Stimulated activated CD8-positive, alpha-beta memory T cell treated with anti-CD3 and anti-CD28 coated beads, Interleukin-4, amount 100 ng/mL, for 48 hours (primary cell): ENCODE measurements at places on chromosomes 2 and 18.

DNA sequence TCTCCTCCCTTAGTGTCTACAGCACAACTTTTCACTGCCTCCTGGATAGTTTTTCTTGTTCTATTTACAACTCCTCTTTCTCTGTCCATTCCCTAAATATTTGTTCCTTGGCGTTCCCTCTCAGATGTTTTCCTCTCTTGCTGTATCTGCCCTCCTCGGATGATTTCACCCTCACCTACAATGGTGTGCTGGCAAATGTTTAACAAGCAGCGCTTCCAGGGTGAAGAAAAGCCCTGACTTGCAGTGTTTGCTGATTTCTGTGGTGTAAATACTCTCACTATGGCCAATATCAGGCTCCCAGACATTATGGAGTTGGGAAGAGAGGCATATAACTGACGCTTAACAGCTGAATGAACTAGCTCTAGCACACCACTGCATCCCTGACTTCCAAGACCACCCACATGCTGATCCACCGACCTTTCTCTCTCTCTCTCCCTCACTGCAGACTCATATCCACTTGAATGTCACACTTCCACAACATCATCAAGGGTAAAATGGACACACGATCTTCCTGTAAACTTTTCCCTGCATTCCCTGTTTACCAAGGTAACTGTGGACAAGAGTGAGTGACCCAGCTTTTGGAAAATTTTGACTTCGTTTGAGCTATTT, 31.5 kb upstream of the SPTBN1 start:
- DNase-seq: no peak

- no peak for DNase-seq
Measured at GRCh38 chr18:22387787-22388186, 29.9 kb downstream of the CTAGE1 start.

GRCh38 chr2:84870306-84870705, 10.6 kb downstream of the TRABD2A start:
- DNase-seq: peak; percentile 26

- DNase-seq: no peak
Measured at GRCh38 chr2:34368304-34368703, 769.2 kb upstream of the FAM98A start.

- no peak for DNase-seq
Measured at GRCh38 chr2:210687786-210688470, 131.5 kb downstream of the CPS1 start.

DNA sequence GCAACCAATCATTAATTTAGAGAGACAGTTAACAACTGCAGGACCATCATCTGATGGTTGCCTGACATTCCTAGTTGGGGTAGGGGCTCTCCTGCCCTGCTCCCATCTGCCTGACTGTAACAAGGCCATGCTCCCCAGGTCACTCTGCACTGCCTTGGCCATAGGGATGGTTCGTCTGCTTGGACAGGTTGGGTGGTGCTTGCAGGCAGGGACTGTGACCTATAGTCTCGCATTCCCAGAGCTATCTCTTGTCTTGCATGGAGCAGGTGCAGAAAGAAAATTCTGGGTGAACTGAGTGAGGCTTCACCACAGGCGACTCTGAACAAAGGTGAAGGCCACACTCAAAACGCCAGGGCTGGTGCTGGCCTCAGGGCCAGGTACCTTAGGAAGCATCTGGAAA, 64.7 kb downstream of the EMILIN2 start:
- DNase-seq: peak; percentile 21

- no peak for DNase-seq
Measured at GRCh38 chr2:28428486-28428885, 35.8 kb downstream of the FOSL2 start.

GRCh38 chr2:1644427-1644826, 99.9 kb downstream of the PXDN start:
- DNase-seq: no peak

GRCh38 chr2:41736105-41736567, 311.7 kb upstream of the PKDCC start:
- no peak for DNase-seq

- DNase-seq: no peak
Measured at GRCh38 chr2:237661799-237662328, 34.5 kb downstream of the LRRFIP1 start.
